ENCODE measurements at places on chromosomes 2 and 18. TPM values are rescaled to one million over a fixed set of nuclear protein-coding genes. Genes with fewer than 3 reads are reported as not detected.

- ATAC-seq = no peak
Measured at GRCh38 chr2:187013058-187013457, 164.1 kb upstream of the ZSWIM2 start.

GRCh38 chr2:227234429-227234828 is 70.0 kb downstream of the COL4A3 start:
- no peak for ATAC-seq

GRCh38 chr2:42876326-42876751 is 84.0 kb upstream of the HAAO start:
- no peak for ATAC-seq

DNA sequence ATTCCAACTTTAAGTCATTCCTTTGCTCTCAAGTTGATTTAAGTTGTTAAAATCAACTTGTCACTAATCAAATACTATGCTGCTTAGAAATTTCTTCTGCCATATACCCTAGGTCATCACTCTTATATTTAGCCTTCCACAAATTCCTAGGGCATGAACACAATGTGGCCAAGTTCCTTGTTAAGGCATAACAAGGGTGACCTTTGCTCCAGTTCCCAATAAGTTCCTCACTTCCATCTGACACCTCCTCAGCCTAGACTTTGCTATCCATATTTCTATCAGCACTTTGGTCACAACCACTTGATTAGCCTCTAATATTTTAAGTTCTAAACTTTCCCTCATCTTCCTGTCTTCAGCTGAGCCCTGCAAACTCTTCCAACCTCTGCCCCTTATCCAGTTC is 9.9 kb upstream of the TMEM37 start:
- ATAC-seq = no peak

- ATAC-seq = no peak
Measured at GRCh38 chr2:65438137-65438899, 5.9 kb upstream of the SPRED2 start.

DNA sequence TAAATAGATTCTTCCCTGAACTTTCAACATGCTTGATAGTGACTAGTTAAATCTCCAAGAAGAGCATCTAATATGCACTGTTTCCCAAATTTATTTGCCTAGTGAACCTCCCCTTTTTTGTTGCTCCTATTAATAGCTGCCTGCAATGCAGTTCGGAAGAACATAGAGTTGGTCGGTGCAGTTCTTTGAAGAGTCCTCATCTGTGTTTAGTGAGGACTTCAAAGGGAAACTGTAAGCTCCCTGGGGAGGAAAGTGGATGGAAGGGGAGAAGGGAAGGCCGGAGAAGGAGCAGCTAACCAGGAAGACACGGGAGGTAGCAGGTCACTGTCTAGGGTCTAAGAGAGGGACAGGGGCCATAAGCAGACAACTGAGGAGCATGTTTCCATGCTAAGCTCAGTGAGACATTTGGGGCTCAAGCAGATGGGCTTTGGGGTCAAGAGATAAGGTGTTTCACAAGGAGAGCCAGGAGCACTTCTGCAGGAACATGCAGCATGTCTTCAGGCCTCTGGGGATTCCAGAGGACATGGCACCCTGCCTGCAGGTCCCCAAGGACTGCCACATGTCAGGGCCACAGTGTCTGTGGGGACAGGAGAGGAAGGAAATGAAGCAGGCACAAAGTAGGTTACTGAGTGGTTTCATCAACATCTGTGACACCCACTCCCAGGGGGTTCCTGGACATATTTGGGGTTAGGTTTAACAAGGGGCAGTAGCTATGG is 48.7 kb upstream of the ANXA4 start:
- no peak for ATAC-seq

The NEU2 gene
- not detected for total RNA-seq

- ATAC-seq = no peak
Measured at GRCh38 chr2:191315365-191315752, 70.2 kb downstream of the MYO1B start.

The FOXI3 gene
- not detected for total RNA-seq

The DTNA gene
- 254 TPM for total RNA-seq

Measured in gastroesophageal sphincter (tissue), 4 donors.